SJSA1 (cell line): ENCODE measurements at places on chromosomes 4 and X.
A peak's percentile ranks its signal among the peaks of the same experiment; 100 is the strongest.

- no peak for DNase-seq
Observed at GRCh38 chr4:93469560-93469959, 359.0 kb upstream of the ATOH1 start.

DNA sequence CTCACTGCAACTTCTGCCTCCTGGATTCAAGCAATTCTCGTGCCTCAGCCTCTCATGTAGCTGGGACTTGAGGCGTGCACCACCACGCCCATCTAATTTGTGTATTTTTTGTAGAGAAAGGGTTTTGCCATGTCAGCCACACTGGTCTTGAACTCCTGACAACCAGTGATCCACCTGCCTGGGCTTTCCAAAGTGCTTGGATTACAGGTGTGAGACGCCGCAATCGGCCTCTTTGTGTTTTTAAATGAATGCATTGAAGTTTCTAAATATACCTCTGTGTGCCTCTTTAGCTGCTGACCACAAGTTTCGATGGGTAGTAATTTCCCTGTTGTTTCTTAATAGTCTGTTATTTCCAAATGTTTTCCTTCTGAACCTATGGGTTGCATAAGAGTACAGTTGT is 765.3 kb upstream of the GRIA3 start:
- DNase-seq = no peak

- DNase-seq = no peak
Observed at GRCh38 chrX:120299928-120300327, 11.3 kb downstream of the TMEM255A start.

DNA sequence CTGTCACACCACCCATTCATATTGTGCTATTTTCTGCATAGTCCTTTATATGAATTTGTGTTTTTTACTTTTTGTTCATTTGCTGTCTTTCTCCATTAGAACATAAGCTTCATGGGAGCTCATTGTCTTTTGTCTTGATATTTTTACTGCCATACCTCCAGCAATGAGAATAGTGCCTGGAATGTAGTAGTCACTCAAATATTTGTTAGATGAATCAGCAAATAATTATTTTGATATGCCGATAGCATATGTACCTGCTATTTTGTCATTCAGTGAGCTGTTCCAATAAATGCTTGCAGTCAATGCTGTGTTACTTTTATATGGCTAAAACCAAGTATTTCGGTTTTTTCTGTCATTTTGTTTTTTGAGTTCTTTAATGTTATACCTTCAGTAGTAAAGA is 43.5 kb upstream of the SLC25A31 start:
- DNase-seq = peak; percentile 44

- no peak for DNase-seq
Observed at GRCh38 chr4:185830263-185830994, 18.4 kb upstream of the SORBS2 start.
